ENCODE measurements at places on chromosomes 7 and 10. TPM values are rescaled to one million over a fixed set of nuclear protein-coding genes. Genes with fewer than 3 reads are reported as not detected.
A peak's percentile ranks its signal among the peaks of the same experiment; 100 is the strongest.

FGL2 gene
- 1.7 TPM for polyA plus RNA-seq

DYNC1I1 gene
- not detected for polyA plus RNA-seq

MMP21 gene
- not detected for polyA plus RNA-seq

HSPA12A gene
- polyA plus RNA-seq: not detected

GRCh38 chr7:303425-303824 lies 13.5 kb downstream of the FOXL3 start:
- DNase-seq: no peak

DNA sequence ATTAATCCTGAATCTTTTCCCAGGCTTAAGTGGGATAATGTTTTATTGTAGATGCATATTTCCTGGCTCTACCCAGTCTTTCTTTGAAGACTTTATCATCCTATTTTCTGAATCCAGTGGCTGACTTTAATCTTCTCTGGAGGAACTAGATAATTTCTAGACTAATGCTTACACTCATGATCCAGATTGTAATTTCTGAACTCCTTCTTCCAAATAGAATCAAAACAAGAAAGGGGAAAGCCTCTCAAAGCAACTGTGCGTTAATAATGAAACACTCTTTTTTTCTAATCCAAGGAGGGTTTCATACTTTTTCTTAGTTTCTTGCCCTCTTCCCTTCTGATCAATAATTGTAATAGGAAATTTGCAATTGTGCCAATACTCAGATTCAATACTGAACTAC lies 8.0 kb downstream of the GSTK1 start:
- DNase-seq: no peak

- no peak for DNase-seq
Measured at GRCh38 chr7:94763268-94763667, 107.3 kb upstream of the SGCE start.

- no peak for DNase-seq
Measured at GRCh38 chr10:91521439-91521838, 111.3 kb downstream of the HECTD2 start.

- DNase-seq: no peak
Measured at GRCh38 chr10:14737808-14738545, 36.7 kb downstream of the FAM107B start.

DNA sequence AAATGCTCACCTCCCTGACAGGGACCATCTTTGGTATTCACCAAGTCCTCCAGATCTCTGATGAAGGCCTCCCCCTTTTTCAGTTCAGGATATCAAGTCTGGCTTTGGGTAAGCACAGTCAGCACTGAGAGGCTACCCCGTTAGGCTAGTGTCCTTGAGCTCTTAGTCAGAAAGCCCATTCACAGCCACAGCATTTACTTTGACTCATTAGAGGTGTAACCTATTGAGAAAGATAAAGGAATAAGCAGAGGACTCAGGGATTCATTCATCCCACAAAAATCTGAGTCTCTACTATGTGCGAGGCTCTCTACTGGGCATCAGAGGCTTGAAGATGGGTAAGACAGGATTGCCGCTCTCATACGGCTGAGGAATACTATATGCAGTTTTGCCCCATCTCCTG lies 14.0 kb upstream of the RAMP3 start:
- DNase-seq: no peak

- no peak for DNase-seq
Measured at GRCh38 chr7:157908006-157908782, 571.4 kb downstream of the DNAJB6 start.

- DNase-seq: peak; percentile 35
Measured at GRCh38 chr10:72272689-72273409, 875 bp upstream of the DDIT4 start.

- DNase-seq: no peak
Measured at GRCh38 chr10:128400564-128400963, 274.3 kb upstream of the MKI67 start.

DNA sequence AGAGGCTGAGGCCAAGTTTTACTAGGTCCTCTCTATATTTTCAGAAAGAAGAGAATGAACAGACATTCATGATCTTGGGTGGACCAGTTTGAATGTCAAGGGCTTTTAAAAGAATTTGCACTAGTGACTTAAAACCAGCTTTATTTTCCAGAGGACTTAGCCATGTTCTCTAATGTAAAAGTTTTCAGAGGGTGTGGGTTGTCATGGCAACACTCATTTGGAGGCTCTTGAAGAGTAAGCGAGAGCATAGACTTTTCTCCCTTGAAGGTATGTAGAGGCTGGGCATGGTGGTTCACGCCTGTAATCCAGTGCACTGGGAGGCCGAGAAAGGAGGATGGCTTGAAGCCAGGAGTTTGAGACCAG lies 61.1 kb downstream of the GATA3 start:
- DNase-seq: no peak

All from naive B cell (primary cell).